Adipocyte (in vitro differentiated cells): ENCODE measurements at places on chromosomes 2 and 18.

GRCh38 chr2:185921048-185921756, 182.6 kb downstream of the FSIP2 start:
- no peak for DNase-seq

- DNase-seq, result no peak
Observed at GRCh38 chr2:187319441-187320108, 128.5 kb downstream of the CALCRL start.

DNA sequence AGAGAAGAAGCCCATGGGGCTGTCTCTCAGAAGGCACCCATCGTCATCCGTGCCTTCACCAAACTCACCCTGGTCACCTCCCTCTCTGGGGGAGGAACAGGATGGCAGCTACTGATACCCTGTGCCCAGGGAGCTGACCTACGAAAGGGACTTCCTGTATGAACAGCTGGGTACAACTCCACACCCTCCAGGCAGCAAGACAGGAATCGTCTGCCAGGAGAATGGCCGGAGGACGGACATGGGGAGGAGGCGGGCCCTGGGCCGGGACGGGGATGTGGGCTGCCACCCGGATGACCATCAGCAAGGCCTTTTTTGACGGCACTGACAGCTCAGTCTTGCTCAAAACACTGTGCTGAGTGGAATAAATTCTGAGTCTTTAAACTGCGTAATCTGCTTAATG, 243.6 kb downstream of the HDAC4 start:
- no peak for DNase-seq

DNA sequence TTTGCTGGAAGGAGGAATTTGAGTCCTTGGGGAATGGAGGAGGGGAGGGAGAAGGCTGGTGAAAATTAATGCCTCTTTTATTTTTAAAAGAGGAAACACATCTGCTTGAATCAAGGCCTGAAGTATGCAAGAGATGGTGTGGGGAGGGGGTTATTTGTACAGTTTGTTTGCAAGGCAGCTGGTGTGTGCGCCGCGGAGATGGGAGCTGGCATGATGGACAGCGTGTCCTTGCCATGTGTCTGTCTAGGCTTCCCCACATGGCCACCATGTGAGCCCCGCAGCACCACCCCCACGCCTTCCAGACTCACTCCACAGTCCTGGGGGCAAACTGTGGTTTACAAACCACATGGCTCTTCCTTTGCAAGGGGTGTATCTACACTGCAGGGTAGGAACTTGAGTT, 154.8 kb upstream of the APCDD1 start:
- DNase-seq, result no peak

DNA sequence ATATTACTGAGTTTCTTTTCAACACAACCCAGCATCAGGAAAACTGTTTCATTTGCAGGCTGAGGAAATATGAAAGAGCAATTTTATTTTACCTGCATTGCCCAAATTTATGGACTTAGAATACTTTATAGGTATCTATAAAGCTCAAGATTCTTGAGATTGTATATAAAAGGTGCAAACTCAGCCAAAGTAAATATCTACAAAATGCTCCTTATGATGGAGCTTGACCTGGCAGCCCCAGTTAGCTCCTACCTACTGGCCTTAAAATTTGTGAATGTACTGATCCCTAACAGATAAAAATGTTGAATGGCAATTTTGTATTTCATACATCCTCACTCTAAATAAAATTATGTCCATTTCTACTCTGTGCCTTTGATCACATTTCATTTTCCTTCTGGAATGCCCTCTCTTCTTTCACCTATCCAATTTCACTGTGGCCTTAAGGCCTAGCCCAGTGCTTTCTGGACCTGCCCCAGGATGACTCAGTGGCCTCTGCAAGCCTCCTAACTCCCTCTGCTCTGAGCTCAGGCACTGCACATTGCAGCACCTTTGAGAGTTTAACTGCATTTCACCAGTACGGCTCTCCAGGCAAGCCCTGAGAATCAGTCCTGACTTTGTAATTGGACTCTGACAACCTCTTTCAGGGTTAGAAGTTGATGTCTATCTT, 125.9 kb downstream of the ANTXR1 start:
- DNase-seq, result peak; percentile 82
